ENCODE measurements at places on chromosomes 4 and X. TPM values are rescaled to one million over a fixed set of nuclear protein-coding genes. Genes with fewer than 3 reads are reported as not detected.

DNA sequence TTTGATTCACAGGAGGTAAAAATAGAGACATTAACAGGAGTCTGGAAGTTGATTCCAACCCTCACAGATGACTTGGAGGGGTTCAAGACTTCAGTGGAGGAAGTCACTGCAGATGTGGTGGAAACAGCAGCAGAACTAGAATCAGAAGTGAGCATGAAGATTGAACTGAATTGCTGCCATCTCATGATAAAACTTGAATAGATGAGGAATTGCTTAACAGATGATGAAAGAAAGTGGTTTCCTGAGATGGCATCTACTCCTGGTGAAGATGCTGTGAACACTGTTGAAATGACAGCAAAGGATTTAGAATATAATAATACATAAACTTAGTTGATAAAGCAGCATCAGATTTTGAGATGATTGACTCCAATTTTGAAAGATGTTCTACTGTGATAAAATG, 76.5 kb downstream of the RELL1 start:
- no peak overlapping the region for H3K27ac ChIP-seq
- no peaks in the 10 kb centered on the region for H3K4me1 ChIP-seq
- H3K4me3 ChIP-seq, result no peak overlapping the region
- DNase-seq, result no peak
- peaks cover 8% of the 10 kb centered on the region for H3K36me3 ChIP-seq

DNA sequence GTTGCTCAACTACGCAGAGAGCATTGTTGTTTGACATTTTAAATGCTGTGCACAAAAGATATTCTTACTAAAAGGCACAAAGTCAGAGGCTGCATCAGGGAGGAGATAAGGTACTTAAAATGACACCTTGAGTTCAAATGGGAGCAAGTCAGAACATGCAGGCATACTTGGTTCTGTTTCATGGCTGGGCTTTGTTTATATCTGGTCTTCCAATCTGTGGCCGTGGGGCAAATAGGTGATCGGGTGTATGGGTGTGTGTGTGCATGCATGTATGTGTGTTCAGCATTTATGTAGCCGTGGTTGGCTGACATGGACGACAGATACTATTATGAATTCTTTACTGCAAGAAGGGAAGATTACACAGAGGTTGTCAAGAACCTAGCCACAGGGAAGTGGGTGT, 106.1 kb downstream of the RASL11B start:
- DNase-seq, result no peak
- H3K27ac ChIP-seq, result no peak overlapping the region
- H3K4me3 ChIP-seq, result no peak overlapping the region
- H3K4me1 ChIP-seq, result no peaks in the 10 kb centered on the region

- peaks cover 15% of the 10 kb centered on the region for H3K27me3 ChIP-seq
- no peak overlapping the region for H3K4me3 ChIP-seq
- peaks cover 28% of the 10 kb centered on the region for H3K4me1 ChIP-seq
- H3K27ac ChIP-seq, result peak overlapping the region; percentile 61
- no peak for DNase-seq
- H3K36me3 ChIP-seq, result no peaks in the 10 kb centered on the region
Measured at GRCh38 chr4:74504212-74504611, 59.3 kb downstream of the AREG start.

Gene VCX
- not detected for total RNA-seq

Gene CC2D2A
- 31.2 TPM for total RNA-seq

- no peak overlapping the region for H3K4me3 ChIP-seq
- no peaks in the 10 kb centered on the region for H3K4me1 ChIP-seq
- H3K27ac ChIP-seq, result no peak overlapping the region
- no peak for DNase-seq
- H3K27me3 ChIP-seq, result no peaks in the 10 kb centered on the region
- H3K36me3 ChIP-seq, result peaks cover 4% of the 10 kb centered on the region
Measured at GRCh38 chrX:13747836-13748235, 13.3 kb downstream of the OFD1 start.

DNA sequence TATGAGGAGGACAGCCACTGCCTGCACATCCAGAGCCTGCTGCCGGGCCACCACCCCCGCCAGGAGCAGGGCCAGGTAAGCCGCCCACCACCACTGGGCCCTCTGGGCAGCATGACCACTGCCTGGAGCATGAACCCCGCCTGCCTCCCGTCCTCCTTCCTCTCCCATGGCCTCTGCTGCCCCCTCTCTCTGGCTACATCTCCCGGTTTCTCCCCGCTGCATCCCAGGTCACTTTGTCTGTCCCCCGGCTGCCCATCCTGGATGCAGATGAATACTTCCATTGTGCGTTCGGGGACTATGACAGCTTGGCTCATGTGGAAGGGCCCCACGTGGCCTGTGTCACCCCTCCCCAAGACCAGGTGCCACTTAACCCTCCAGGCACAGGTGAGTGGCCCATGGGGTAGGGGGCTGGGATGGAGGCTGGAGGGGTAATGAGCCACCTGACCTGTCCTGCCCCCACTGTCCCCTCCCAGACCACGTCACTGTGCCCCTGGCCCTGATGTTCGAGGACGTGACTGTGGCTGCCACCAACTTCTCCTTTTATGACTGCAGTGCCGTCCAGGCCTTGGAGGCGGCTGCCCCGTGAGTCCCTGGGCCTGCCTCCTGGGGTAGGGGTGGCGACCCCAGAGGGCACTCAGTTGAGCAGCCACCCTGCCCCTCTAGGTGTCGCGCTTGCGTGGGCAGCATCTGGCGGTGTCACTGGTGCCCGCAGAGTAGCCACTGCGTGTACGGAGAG, 6.0 kb downstream of the PLXNB3 start:
- no peaks in the 10 kb centered on the region for H3K27me3 ChIP-seq
- no peak overlapping the region for H3K4me3 ChIP-seq
- peaks cover 13% of the 10 kb centered on the region for H3K4me1 ChIP-seq

Gene RAB41
- total RNA-seq, result not detected

Gene BMPR1B
- total RNA-seq, result 2.4 TPM

- H3K4me1 ChIP-seq, result peaks cover 13% of the 10 kb centered on the region
- H3K27ac ChIP-seq, result no peak overlapping the region
- no peaks in the 10 kb centered on the region for H3K27me3 ChIP-seq
Measured at GRCh38 chr4:40962551-40963180, 212.9 kb downstream of the NSUN7 start.

DNA sequence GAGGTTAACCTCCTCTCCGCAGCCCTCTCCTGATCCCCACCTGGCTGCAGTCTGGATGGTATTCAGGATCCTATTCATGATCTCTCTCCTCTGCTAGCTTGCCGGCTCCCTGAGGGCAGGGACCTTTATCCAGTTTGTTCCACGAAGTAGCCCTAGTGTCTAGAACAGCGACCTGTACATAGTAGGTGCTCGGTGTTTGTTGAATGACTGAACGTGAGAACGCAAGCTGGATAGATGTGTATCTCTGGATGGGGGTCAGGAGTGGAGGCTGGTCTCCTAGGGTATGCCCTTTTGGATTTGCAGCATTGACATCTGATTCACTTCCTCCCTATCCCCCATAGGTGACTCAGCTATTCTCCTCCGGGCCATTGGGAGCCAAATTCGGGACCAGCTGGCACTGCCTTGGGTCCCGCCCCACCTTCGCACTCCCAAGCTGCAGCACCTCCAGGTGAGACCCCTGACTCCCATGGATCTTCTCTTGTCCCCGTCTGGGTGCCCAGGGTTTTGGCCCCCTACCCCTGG, 7.3 kb downstream of the CCDC22 start:
- H3K4me3 ChIP-seq, result no peak overlapping the region
- no peaks in the 10 kb centered on the region for H3K4me1 ChIP-seq
- H3K36me3 ChIP-seq, result peaks cover 7% of the 10 kb centered on the region
- DNase-seq, result no peak
- H3K27ac ChIP-seq, result no peak overlapping the region

Gene CT45A3
- not detected for total RNA-seq

Gene HSFX2
- 0.64 TPM for total RNA-seq

GRCh38 chrX:74277320-74277719, 26.7 kb upstream of the ZCCHC13 start:
- no peak overlapping the region for H3K27ac ChIP-seq
- H3K4me1 ChIP-seq, result no peaks in the 10 kb centered on the region
- no peak for DNase-seq

DNA sequence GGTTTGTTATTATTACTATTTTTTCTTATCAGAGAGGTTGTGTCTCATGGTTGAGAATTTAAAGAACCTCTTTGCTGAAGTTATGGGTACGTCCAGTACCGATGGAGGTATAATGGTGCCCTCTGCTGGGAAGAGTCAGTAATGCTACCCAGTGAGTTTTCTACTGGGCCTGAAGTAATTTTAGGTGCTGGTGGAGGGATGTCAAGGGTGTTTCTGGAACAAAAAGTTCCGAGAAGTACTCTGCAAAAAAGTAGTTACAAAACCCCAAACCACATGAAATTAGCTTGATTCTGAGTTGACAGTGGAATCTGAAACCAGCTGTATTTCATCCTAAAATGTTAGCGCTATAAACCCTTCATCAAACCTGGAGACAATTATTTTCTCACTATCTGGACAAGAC, 102.5 kb upstream of the MID1 start:
- H3K27me3 ChIP-seq, result no peaks in the 10 kb centered on the region
- no peaks in the 10 kb centered on the region for H3K36me3 ChIP-seq
- DNase-seq, result no peak
- no peak overlapping the region for H3K27ac ChIP-seq

- no peaks in the 10 kb centered on the region for H3K27me3 ChIP-seq
- peaks cover 68% of the 10 kb centered on the region for H3K4me1 ChIP-seq
- no peaks in the 10 kb centered on the region for H3K36me3 ChIP-seq
- peak overlapping the region; percentile 65 for H3K27ac ChIP-seq
- DNase-seq, result no peak
- H3K4me3 ChIP-seq, result no peak overlapping the region
Measured at GRCh38 chr4:17170131-17170530, 271.7 kb upstream of the LDB2 start.

Gene ZNF330
- total RNA-seq, result 30.1 TPM

Gene GABRG1
- total RNA-seq, result not detected

- H3K36me3 ChIP-seq, result peaks cover 2% of the 10 kb centered on the region
- H3K4me1 ChIP-seq, result peaks cover 20% of the 10 kb centered on the region
- no peak overlapping the region for H3K27ac ChIP-seq
- H3K4me3 ChIP-seq, result no peak overlapping the region
- no peak for DNase-seq
- no peaks in the 10 kb centered on the region for H3K27me3 ChIP-seq
Measured at GRCh38 chr4:123507376-123507775, 110.8 kb downstream of the SPRY1 start.

Gene GPR119
- total RNA-seq, result not detected

GRCh38 chr4:3519468-3520264, 12.6 kb downstream of the LRPAP1 start:
- H3K4me1 ChIP-seq, result no peaks in the 10 kb centered on the region
- H3K27me3 ChIP-seq, result no peaks in the 10 kb centered on the region
- H3K4me3 ChIP-seq, result no peak overlapping the region
- no peak overlapping the region for H3K27ac ChIP-seq

Measured in osteocyte (in vitro differentiated cells).